ENCODE measurements at places on chromosomes 11 and 22.

- no peak for DNase-seq
These were observed 235.3 kb downstream of the CSNK2A3 start for GRCh38 chr11:11117730-11118129.

GRCh38 chr11:98771791-98772190 is 249.0 kb upstream of the CNTN5 start:
- DNase-seq, result no peak

DNA sequence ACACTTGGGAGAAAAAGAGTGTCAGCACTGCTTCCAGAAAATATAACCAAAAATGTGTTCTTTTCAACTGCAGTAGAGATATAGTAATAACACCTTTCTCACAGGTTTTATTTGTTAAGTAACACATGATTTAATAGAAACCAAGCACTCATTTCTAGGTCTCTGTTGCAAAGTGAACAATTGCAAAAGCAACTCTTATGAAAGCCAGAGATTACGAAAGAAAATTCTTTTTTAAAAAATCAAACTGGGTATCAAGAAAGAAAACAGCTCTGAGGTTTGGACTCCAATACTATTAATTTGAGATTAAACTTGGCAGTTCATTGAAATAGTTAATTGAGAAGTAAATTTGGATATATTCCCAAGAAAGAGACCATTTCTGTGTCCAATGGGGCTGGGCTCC is 9.8 kb upstream of the XKR3 start:
- no peak for DNase-seq

DNA sequence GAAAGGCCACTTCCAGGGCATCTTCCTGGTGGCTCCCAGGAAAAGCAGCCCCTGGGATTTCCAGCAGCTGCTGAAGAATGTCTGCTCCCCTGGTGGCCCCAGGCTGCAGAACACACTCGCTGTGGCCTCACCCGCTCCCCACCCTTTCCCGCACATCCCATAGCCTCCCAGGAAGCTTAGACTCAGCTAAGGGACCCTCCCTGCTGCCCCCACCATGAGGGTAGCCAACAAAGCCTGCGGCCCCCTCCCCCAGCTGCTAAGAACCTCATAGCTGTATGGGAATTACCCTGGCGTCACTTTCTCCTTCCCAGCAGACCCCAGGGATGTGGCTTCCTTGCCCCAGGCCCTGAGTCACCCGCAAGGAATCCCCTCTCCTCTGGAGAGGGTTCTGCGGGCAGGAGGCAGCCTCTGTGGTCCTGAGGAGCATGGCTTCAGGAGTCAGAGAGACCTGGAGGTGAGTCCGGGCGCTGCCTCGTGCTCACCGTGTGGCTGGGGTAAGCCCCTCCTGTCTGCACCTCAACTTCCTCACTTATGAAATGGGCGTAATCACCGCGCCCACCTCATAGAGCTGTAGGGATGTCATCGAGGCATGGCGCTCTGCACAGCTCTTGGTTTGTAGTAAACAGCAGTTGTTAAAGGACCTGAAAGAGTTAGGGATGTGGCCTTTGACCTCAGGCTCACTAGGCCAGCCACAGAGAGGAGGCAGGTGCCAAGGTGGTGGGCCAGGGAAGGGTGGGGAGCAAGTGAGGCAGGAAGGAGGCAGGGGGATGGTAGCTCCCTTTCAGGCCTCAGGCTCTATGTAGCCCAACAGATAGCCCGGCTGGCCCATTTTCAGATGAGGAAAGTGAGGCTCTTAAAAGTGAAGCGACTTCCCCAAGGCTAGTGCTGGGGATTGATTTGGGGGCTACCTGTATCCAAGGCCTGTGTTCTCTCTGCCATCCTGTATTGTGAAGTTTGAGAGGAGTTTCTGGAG is 71.2 kb downstream of the LRRC32 start:
- DNase-seq, result no peak

- no peak for DNase-seq
These were observed 262.5 kb upstream of the ARHGAP20 start for GRCh38 chr11:110974731-110975130.

GRCh38 chr11:80307676-80308075 is 866.8 kb upstream of the TENM4 start:
- no peak for DNase-seq

- no peak for DNase-seq
These were observed 15.8 kb downstream of the CCDC134 start for GRCh38 chr22:41816241-41816640.

- no peak for DNase-seq
These were observed 404.2 kb downstream of the LUZP2 start for GRCh38 chr11:24900960-24901549.

GRCh38 chr11:75029836-75030631 is 41.3 kb downstream of the NEU3 start:
- DNase-seq, result peak; percentile 37

GRCh38 chr11:9615031-9615451 is 41.6 kb downstream of the WEE1 start:
- peak; percentile 93 for DNase-seq

- no peak for DNase-seq
These were observed 6.8 kb upstream of the CTSD start for GRCh38 chr11:1770528-1770927.

- no peak for DNase-seq
These were observed 19.0 kb downstream of the TMEM258 start for GRCh38 chr11:61773356-61773755.

GRCh38 chr11:68632802-68633201 is 51.5 kb upstream of the GAL start:
- DNase-seq, result peak; percentile 54

DNA sequence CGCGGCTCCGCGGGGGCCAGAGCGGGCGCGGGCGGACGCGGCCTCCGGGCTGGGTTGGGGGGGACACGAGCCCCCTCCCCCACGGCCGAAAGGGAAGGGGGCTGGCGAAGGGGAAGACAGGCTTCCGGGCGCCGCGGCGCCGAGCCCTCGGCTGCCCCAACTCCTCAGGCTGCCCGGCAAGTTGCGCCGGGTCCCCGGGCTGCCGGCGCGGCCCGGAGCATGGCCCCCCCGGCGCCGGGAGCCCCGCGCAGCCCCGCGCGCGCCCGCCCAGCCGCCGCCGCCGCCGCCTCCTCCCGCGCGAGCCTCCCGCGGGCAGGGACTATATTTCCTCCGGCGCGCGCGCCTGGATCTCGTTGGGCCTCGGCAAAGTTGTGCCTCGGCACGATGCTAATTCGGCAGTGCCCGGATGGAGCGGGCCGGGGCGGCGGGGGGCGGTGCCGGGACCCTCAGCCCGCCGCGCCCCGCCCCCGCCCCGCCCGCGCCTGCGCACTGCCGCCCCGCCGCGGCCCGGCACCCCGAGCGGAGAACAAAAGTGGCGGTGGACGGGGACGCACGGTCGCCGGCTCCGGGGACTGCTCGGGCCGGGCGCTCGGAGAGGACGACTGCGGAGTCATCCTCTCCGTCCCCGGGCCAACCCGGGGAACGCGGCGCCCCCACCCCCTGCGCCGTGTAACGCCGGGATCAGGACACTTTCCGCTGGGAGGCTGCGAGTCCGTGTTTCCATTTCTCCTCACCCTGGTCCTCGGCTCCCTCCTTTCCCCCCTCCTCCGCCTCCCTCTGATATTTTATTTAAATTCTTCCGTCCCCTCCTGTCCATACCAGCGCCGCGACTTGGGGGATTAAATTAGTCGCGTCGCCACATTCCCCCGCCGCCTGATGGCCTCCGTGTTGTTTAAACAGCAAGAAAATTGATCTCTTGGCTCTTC is at the start of gene PHF21B:
Gene PHF21B (minus strand): TSS at position 400 of the 926 bp plus-strand sequence. CDS start 456 bp downstream, outside the sequence.
- peak; percentile 26 for DNase-seq

Data from suppressor macrophage treated with lipopolysaccharide for 1 hour (primary cell).